ENCODE measurements at places on chromosomes 1 and 21.

- no peak for DNase-seq
Measured at GRCh38 chr1:29628190-29628589, 391.9 kb downstream of the PTPRU start.

- DNase-seq = no peak
Measured at GRCh38 chr1:110120960-110121561, 8.8 kb downstream of the UBL4B start.

DNA sequence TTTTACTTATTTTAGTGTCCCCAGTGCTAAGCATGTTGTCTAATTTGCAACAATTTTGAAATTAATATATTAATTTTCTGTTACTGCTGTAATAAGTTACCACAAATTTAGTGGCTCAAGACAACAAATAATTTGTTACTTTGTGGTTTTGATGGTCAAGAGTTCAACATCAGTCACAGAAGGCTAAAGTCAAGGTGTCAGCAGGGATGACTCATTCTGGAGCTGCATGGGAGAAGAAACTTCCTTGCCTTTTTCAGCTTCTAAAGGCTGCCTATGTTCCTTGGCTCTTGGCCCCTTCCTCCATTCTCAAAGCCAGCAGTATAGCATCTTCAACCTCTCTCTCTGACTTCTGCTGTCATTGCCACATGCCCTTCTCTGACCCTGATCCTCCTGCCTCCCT, 271.8 kb downstream of the HLX start:
- DNase-seq = no peak

DNA sequence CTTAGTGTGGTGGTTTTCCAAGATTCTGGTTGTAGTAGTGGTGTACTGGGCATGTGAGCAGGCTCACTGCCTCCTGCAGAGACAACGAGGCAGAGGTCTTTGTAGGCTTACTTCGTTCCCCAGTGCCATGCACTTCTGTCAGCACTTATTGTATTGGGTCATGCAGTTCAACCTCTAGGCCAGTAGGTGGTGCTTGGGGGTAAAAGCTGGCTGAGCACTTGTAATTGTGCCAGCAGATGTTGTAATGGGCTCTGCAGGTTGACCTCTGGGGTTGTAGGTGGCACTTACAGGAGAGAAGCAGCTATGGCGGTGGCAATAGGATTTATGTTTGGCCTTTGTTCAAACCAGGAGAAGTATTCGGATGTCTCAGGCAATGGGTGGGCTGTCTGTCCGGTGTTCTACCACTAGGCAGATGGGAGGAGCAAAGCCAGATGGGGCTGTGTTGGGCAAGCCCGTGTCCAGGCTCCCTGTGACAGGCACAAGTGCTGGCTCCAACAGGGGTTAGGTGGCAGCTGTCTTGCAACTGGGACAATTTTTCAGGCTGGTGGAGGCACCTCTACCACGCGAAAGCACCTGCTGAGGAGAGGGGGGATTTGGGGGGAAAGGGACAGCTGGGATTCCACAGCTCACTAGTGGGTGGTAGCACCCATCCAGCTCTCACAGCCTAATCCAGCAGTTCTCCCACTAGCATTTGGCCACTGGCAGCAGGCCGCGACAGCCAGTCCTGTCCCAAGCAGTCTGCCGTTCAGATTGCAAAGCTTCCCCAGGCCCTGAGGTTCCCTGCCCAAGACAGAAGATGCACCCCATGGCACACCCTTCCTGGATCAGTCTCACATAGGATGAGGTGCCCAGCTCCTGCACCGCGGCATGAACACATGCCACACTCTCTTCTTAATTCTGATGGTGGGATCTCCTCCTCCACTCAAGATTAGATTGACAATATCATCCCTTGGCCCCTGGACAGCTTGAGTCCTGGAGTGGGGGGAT, 274.5 kb downstream of the CTH start:
- DNase-seq = peak; percentile 29
